GM23248 (cell line): ENCODE measurements at places on chromosomes 1 and 21.

- DNase-seq = no peak
Observed at GRCh38 chr1:47555306-47555705, 117.5 kb downstream of the FOXD2 start.

DNA sequence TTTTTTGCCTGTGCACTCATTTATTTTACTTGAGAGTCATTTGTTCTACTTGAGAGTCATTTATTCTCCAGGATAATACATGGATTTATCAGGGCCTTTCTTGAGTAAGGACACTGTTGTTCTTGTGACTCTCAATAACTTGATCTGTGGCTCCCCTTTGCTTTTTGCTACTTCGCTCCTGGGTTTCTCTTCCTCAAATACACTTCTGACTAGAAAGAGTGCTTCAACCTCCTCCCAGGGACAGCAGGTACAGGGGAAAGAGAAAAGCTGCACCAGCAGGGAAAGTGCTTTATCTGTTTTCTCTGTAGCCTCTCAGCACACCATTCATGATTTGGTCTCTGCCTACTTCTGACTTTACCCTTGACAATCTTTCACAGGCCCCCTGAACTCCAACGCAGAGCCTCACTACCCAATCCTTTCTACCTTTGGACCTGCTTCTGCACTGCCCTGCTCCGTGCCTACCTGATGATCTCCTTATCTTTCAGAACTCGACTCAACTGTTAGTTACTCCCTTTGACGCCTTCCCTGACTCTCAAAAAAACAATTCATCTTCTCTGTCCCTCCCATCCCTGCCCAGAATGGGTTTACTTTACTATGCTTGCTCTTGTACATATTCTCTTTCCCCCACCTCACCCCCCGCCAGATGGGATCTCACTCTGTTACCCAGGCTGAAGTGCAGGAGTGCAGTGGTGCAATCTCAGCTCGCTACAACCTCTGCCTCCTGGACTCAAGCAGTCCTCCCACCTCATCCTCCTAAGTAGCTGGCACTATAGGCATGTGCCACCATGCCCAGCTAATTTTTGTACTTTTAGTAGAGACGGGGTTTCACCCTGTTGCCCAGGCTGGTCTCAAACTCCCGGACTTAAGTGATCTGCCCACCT lies 15.6 kb upstream of the PIGM start:
- DNase-seq = no peak

DNA sequence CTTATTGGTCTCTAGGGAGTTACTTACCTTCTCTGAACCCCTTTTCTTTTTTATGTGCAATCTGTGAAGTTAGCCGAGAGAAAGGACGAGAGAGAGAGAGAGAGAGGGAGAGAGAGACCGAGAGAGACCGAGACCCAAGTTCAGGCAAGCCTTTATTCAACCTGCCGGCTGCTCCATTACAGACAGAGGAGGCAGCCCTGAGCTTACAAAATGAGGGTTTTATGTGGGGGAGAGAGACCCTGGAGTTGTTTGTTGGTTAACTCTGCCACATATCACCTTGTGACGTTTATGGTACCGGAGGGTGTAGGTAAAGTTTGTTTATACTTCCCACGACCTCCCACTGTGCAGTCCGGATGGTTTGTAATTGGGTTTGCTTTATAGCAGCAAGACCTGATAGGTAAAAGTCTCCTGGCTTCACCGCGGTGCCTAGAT lies 1.5 kb upstream of the MCOLN3 start:
- DNase-seq = no peak

DNA sequence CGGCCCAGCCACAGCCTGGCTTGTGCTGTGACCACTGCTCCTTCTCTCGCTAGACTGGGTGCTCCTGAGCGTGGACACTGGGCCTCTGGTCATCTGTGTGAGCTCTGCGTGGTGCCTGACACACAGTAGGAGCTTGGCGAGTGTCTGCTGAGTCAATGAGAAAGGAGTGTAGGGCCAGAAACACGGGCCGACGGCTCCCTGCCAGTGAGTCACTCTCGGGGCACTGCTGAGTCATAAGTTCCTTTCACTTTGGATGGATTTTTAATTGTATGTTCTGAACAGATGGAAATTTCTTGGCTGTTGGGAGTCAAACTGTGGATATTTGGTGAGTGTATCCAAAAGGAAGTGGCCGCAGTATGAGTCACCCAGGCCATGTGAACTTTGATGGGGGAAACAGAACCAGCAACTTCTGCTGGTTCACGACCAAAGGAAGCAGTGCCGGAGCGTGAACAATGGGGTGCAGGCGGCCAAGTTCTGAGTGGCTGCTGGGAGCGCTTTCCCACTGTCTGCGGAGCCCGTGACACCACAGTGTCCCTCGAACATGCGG lies 41.0 kb upstream of the COL18A1 start:
- peak; percentile 99 for DNase-seq

GRCh38 chr1:221783437-221783836 lies 41.5 kb upstream of the DUSP10 start:
- DNase-seq = no peak

- DNase-seq = no peak
Observed at GRCh38 chr1:85300140-85300539, 23.7 kb upstream of the BCL10 start.
